ENCODE measurements at places on chromosomes 5 and 9. TPM values are rescaled to one million over a fixed set of nuclear protein-coding genes. Genes with fewer than 3 reads are reported as not detected.

The SPINK13 gene
- total RNA-seq = not detected

GRCh38 chr9:92720209-92720765 lies 44.3 kb downstream of the BICD2 start:
- H3K36me3 ChIP-seq = peaks cover 3% of the 10 kb centered on the region
- H3K4me3 ChIP-seq = no peak overlapping the region
- H3K4me1 ChIP-seq = peaks cover 27% of the 10 kb centered on the region
- H3K27me3 ChIP-seq = no peaks in the 10 kb centered on the region

The MLANA gene
- total RNA-seq = not detected

- H3K27me3 ChIP-seq = no peaks in the 10 kb centered on the region
- no peaks in the 10 kb centered on the region for H3K36me3 ChIP-seq
- H3K4me1 ChIP-seq = no peaks in the 10 kb centered on the region
- no peak for DNase-seq
- no peak overlapping the region for H3K4me3 ChIP-seq
- no peak overlapping the region for H3K27ac ChIP-seq
Observed at GRCh38 chr5:58933891-58934628, 351.2 kb downstream of the RAB3C start.

DNA sequence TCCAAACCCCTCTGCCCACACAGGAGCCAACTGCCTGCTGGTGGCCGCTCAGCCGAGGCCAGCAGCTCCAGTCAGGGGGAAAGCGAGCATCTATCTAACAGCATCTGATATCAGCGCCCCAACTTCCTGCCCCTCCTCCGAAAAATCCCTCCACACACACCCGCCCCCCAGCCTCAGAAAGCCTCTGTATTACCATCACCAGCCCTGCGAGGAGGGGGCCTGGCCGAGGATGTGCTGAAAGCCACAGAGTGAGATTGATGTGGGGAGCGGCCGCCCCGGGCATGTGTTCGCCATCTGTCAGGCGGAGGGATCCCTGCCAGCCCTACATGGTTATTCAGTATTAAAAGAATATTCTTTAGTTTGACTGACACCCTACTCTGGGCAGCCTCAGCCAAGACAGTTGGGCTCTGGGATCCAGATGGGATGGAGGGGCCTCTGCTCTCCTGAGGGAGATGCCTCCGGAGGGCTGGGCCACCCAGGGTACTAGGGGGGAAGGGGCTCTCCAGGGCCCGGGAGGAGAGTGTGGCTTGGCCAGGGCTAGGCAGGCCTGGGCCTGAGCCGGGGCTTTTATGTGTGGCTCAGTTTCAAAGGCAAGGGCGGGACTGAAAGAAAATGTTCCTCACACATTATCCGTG lies 98.0 kb downstream of the HSD17B3 start:
- H3K27ac ChIP-seq = no peak overlapping the region
- DNase-seq = no peak
- no peaks in the 10 kb centered on the region for H3K36me3 ChIP-seq
- H3K4me3 ChIP-seq = no peak overlapping the region

DNA sequence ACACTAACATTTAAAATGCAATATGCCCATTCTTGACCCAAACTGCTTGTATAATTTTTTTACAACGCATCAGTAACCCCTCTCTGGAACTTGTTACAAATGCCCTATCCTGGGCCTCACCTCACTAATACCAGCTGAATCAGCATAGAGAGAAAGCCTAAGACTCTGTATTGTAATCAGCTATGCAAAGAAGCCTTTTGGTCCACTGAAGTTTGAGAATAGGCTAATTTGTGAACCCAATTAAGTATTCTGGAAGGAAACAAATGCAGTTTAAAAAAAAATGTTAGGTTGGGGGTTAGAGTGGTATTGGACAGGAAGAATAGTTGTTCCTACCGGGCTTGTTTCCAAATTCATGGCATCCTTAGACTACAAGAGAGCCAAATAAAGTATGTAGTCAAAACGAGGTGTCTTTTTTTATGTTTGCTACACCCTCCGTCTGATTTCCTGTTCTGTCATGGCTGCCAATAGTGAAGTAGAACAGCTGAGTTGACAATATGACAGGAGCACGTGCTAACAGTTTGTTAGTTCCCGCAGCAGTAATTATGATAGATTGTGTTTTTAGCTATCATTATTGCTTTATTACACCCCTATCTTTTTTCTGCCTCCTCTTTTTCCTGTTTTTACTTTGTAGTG lies 1048.7 kb upstream of the NUDT12 start:
- H3K4me1 ChIP-seq = no peaks in the 10 kb centered on the region
- H3K27ac ChIP-seq = no peak overlapping the region
- H3K4me3 ChIP-seq = no peak overlapping the region
- H3K27me3 ChIP-seq = no peaks in the 10 kb centered on the region

DNA sequence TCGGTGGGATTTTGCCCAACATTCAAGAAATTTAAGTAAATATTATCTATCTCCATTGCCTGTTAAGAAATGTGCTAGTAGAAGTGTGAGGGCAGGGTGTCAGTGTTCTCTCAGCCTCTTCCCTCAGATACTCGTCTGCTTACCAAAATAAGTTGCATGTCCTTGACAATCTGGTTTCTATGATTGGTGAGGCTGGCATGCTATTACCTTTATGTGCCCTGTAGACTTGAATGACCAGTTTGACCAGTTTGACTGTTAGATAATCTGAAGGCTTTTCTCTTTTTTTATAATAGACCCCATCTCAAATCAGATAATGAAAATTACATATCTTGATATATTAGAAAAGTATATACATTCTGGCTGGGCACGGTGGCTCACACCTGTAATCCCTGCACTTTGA lies 348 bp downstream of the CATSPER3 start:
- no peak overlapping the region for H3K4me3 ChIP-seq
- no peaks in the 10 kb centered on the region for H3K4me1 ChIP-seq
- H3K27me3 ChIP-seq = no peaks in the 10 kb centered on the region
- no peak overlapping the region for H3K27ac ChIP-seq

The PCDHGC3 gene
- 1.9 TPM for total RNA-seq

- no peaks in the 10 kb centered on the region for H3K27me3 ChIP-seq
- H3K4me1 ChIP-seq = peaks cover 51% of the 10 kb centered on the region
- no peaks in the 10 kb centered on the region for H3K36me3 ChIP-seq
- DNase-seq = no peak
Observed at GRCh38 chr5:171956887-171957495, 49.4 kb downstream of the FBXW11 start.

DNA sequence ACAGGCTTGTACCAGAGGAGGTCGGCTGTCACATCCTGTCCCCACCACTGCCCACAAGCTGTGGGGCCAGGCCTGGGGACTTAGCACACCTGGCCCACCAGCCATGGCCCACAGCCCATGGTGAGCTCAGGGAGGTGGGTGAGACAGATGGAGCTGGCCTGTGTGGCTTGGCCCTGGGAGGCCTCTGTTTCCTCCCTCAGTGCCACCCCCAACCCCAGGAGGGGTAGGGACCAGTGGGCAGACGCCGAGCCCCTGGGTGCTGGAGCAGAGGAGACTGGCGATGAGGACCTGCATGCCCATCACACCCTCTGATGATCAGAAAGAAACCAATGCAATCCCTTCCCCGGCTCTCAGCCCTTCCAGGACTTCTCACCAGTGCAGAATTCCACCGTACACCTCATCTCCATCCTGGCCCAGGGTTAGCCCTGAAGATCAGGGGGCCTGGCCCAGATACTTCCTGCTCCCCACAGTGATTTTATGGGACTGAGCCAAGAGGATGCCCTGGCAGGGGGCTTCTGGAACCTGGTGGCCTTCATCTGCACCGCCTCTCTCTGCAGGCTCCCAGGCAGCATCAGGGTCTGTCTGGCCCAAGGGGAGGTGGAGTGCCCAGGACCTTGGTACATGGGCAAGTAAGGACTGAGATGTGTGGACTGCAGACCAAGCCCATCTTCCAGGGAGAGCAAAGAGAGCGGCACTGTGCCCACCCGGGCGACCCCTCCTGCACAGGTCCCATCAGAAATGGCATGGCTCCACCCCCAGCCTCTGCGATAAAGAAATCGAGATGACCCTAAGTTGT lies 16.9 kb upstream of the NKD2 start:
- no peak overlapping the region for H3K4me3 ChIP-seq
- H3K4me1 ChIP-seq = peaks cover 12% of the 10 kb centered on the region
- H3K27ac ChIP-seq = no peak overlapping the region
- H3K27me3 ChIP-seq = peaks cover 10% of the 10 kb centered on the region
- no peak for DNase-seq
- no peaks in the 10 kb centered on the region for H3K36me3 ChIP-seq

The BAAT gene
- not detected for total RNA-seq

- no peaks in the 10 kb centered on the region for H3K36me3 ChIP-seq
- no peak for DNase-seq
- H3K4me3 ChIP-seq = no peak overlapping the region
- no peaks in the 10 kb centered on the region for H3K27me3 ChIP-seq
- H3K4me1 ChIP-seq = no peaks in the 10 kb centered on the region
- H3K27ac ChIP-seq = no peak overlapping the region
Observed at GRCh38 chr5:83925321-83925954, 204.8 kb upstream of the HAPLN1 start.

The FSTL4 gene
- 6.7 TPM for total RNA-seq

The ATP10B gene
- not detected for total RNA-seq

DNA sequence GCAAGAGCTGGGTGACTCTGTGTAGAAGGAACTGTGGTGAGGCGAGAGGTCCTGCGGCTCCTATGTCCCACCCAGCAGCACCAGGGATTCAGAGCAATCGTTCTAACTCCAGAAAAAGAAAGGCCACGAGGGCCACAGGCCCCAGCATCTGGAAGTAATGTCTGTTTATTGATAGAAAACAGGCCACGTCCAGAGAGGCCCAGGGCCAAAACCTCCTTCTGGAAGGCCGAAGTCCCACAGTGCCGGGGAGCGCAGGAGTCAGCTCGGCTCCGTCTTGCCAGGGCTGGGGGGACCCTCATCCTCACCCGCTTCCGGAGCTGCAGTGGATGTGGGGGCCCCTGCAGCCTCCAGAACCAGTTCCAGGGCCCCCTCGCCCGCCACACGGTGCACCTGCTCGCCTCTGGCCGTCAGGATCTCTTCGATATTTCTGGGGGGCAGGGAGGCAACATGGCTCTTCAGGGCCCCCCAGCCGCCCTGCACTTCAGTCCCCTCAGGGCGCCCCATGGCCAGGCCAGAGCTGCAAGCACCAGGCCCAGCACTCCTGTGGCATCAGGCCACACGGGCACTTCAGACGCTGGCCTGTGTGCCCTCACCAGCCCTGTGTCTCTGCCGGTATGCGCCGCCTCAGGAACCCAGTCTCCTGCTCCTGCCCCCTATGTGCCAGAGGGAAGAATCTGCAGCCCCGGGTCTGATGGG lies 1.6 kb downstream of the DNLZ start:
- H3K4me1 ChIP-seq = peaks cover 5% of the 10 kb centered on the region
- no peak overlapping the region for H3K27ac ChIP-seq
- no peaks in the 10 kb centered on the region for H3K27me3 ChIP-seq
- no peaks in the 10 kb centered on the region for H3K36me3 ChIP-seq

DNA sequence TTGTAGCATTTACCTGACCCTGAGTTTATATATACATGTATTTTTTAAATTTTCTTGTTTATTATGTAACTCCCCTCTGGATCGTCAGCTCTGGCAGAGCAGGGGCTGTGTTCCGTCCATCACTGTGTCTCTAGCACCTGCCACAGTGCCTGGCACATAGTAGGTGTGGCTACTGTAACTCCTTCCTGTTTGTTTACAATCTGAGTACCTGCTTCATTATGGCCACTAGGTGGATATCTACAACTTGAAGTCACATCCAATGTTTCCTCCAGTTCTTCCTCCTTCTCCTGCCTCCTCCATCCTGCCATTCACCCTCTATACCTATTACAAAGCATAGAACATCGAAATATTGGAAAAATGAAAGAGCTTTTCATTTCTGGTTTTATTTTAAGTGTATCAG lies 14.2 kb upstream of the PPP1R2B start:
- no peaks in the 10 kb centered on the region for H3K36me3 ChIP-seq
- no peak overlapping the region for H3K4me3 ChIP-seq
- no peaks in the 10 kb centered on the region for H3K4me1 ChIP-seq
- DNase-seq = peak; percentile 13

- no peaks in the 10 kb centered on the region for H3K4me1 ChIP-seq
- no peaks in the 10 kb centered on the region for H3K27me3 ChIP-seq
- no peak for DNase-seq
- H3K27ac ChIP-seq = no peak overlapping the region
- no peaks in the 10 kb centered on the region for H3K36me3 ChIP-seq
- no peak overlapping the region for H3K4me3 ChIP-seq
Observed at GRCh38 chr5:34722183-34722582, 66.1 kb downstream of the RAI14 start.

DNA sequence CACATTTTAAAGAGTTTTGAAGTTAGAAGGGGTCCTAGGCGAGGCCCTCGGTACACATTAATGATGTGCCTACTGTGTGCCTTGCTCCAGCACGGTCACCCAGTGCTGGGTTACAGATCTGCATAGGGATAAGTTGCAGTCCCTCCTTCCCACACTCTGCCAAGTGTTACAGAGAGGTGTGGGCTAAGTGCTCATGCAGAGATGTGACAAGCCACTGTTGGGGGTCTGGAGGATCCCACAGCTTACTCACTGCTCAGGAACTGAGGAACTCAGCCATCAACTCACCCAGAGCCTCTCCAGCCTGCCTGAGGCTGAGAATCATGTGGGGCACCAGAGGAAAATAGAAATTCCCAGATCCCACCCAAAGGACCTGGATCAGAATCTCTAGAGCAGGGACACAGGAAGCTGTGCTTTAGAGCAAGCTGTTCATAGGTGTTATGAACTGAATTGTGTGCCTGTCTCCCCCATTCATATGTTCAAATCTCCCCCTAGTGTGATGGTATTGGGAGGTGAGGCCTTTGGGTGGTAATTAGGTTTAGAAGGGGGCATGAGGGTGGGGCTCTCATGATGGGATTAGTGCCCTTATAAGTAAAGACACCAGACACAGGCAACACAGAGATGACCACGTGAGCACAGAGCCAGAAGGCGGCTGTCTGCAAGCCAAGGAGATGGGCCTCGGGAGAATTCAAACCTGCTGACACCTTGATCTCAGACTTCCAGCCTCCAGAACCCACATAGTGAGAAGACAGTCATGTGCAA lies 164.1 kb downstream of the HSD17B3 start:
- H3K4me3 ChIP-seq = peak overlapping the region; percentile 48
- DNase-seq = no peak
- no peaks in the 10 kb centered on the region for H3K36me3 ChIP-seq
- H3K27me3 ChIP-seq = no peaks in the 10 kb centered on the region

DNA sequence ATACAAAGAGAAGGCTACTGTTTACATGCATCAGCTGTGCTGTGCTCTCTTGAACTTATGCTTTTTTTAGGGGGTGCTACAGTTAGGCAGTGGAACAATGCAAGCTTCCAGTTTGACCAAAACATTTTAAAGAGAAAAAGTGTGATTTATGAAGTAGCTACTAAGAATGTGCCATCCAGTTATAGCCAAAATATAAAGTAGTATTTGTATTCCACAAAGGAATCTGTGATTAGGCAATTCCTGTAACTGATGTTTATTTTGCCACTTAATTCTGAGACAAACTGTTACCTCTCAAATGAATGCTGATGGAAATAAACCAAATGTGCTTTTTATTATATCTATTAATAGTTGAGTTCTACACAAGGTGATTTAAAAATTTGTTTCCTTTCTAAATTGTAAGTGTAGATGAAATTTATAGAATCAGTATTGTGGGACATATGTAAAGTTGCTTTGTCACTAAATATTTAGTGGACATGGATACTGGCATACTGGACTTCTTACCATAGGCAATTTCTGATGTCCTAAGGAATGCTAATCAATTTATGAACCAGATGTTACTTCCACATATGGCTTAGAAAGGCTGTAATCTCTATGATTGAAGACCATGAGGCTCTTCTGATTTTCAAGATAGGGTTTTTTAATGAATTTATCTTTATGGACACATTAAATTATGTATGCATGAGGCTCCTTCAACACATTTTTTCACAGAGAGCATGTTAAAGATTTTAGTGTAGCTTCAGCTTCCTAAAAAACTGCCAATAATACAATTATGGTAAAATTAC lies 410.2 kb downstream of the PRR16 start:
- no peak overlapping the region for H3K27ac ChIP-seq
- H3K36me3 ChIP-seq = no peaks in the 10 kb centered on the region
- H3K27me3 ChIP-seq = no peaks in the 10 kb centered on the region
